ENCODE measurements at places on chromosomes 11 and 22.

DNA sequence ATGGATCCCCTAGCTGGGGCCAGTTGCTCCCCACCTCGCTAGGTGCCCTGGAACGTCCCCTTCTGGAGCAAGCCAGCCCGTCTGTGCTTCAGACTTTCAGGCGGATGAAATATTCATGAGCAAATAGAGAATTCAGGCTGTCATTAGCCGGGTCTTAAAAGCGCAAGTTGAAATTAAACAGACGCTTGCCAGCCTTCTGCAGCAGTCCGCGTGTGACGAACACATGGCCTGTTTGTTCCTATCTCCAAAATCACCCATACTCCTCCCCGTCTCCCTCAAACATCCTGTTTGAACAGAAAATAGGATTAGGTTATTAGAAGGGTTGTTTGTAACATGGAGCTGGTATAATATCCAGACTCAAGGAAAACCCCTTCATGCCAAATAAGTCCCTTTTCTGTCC, 38.7 kb downstream of the MYO18B start:
- no peak for DNase-seq

GRCh38 chr11:123382555-123383074, 47.5 kb upstream of the GRAMD1B start:
- DNase-seq = no peak

- DNase-seq = no peak
These were observed 166.7 kb downstream of the ST3GAL4 start for GRCh38 chr11:126522152-126522551.

DNA sequence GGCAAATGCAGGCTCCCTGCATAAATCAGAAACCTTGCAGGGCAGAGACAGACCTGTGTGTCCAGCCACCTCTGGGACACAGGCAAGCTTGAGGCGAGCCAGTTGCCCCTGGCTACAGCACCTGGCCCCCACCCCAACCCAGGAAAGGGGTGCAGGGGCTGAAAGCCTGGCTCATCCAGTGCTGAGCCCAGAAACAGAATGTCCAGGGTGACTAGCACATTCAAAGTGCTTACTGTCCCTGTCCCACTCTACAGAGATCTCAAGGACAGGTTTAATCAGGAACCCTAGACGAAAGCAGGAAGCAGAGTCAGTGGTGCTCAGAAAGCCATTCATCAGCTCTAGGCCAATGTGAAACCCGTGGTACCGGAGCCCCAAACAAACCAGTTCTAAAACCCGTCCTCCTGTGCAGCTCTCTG, 31.9 kb downstream of the PLEKHA7 start:
- DNase-seq = no peak

GRCh38 chr11:68932358-68932757, 28.7 kb downstream of the IGHMBP2 start:
- DNase-seq = no peak

DNA sequence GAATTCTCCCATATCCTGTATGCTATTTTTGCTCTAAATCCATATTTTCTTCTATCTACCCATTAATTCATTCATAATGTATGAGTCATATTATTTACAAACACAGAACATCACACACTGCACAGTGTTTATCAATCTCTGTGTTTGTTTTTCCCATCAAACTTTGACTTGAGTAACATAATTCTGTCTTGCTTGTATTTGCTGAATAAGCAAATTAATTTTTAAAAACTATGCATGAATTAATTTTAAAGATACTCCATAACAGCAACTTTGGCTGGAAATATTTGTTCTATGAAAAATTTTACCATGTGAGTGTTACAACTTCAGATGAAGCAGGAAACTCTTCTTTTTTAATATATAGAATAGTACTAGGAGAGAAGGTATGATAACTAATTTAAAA, 275.6 kb downstream of the GRM5 start:
- no peak for DNase-seq

DNA sequence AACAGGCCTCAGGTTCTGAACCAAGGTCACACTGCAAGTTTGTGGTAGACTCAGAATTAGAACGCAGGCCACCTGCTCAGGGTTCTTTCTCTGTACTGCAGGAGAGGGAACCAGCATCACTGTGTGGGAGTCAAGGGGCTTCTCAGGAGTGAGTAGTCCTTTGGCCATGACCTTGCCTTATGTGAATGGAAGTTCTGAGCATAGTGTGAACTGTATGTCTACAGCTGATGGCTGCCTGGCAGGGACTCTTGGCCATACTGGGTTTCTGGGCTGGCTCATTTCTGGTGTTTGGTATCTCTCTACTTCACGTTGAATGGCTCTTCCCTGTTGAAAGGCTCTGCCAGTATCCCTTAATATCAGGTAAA, 40.1 kb upstream of the TUB start:
- no peak for DNase-seq

GRCh38 chr22:48334971-48335370, 1492.7 kb downstream of the BRD1 start:
- DNase-seq = no peak

- DNase-seq = no peak
These were observed 816.3 kb downstream of the NTM start for GRCh38 chr11:132186699-132187098.

DNA sequence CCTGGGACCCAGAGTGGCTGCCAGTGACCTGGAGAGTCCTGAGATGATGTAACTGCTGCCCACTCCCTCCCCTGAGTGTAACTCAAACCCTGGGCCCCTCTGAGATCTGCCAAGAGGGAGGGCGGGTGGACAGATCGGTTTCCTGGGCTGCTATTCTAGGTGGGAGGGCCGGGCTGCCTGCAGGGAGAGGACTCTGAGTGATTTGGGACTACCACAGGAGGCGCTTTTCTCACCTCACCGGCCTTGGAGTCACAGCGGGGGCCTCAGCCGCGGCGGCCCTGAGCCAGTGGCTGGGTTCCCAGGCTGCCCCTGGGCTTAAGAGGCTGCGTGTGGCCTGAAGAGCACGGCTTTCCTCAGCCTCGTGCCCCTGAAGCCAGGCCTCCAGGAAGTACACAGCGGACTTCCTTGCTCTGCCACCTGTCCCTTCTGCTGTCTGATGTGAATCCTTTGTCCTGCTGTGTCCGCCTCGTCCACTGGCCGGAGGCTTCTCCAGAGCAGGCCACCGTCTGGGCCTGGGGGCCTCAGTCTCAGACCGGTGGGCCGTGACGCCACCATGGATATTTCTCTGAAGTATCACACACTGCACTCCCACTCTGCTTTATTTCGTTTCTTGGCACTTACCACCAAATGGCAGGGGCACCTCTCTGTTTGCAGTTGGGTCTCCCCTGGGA, 11.5 kb downstream of the RELT start:
- DNase-seq = no peak

GRCh38 chr22:30305519-30305905, 16.2 kb upstream of the CASTOR1 start:
- no peak for DNase-seq

- DNase-seq = no peak
These were observed 54.6 kb downstream of the PLEKHA7 start for GRCh38 chr11:16959602-16960001.

DNA sequence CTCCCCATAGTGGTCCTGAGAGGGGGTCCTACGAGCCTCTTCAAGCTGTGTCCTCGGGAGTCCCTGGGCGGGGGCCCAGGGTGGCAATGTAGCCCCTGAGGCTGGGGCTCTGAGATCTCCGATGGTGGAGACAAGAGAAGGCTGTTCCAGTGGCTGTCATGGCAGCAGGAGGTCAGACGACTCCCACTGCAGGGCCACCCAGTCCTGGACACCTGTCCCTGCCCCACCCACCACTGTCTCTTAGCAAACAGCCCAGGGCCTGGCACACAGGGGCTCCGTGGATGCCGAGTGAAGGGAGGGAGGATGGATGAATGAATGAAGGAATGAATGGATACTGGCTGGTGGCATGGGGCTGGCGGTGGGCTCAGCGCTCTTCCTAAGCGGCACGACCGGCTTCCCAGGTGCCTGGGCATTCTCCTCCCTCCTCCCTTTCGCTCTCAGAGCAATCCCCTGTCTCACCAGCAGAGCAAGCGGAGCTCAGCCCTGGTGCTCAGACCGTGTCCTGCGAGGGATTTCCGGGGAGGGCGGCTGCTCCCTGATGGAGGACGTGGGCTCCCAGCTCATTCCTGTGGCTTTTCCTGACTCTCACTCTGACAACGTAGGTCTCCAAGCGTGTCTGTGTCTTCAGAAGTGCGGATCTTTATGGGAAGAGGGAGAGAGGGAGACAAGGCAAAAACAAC, 1272.6 kb downstream of the BRD1 start:
- no peak for DNase-seq

DNA sequence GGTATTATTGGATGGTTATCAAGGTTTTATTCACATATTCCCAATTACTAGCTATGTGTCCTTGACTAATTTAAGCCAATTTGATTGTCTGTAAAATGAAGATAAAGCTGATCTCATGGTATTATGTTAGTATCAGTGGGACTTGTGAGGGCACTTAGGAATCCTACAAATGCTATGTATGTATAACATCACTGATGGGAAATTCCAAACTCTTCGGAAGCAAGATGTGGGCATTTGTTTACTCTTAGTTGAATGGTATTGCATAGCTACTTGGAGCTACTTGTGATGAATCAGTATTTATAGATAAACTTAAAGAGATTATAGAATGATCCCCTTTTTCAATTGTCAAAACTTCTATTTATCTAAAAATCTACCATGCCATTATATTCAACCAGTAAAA, 239.9 kb downstream of the CNTN5 start:
- DNase-seq = no peak

DNA sequence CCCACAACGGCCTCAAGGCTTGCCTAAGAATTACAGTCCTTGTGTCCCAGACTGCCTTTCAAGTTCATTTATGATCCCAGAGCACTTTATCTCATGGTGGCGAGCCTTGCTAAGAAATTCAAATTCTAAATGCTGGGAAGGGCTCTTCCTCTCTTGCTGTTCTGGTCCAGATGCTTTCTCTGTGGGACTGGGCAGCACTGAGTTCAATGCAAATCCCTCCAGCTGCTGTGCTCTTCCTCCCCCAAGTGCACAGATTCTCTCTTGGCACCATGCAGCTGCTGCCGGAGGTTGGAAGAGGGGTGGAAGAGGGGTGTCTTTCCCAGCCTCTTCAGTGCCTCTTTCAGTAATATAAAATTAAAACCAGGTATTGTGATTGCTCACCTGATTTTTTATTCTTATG, 828.0 kb downstream of the DLG2 start:
- no peak for DNase-seq

DNA sequence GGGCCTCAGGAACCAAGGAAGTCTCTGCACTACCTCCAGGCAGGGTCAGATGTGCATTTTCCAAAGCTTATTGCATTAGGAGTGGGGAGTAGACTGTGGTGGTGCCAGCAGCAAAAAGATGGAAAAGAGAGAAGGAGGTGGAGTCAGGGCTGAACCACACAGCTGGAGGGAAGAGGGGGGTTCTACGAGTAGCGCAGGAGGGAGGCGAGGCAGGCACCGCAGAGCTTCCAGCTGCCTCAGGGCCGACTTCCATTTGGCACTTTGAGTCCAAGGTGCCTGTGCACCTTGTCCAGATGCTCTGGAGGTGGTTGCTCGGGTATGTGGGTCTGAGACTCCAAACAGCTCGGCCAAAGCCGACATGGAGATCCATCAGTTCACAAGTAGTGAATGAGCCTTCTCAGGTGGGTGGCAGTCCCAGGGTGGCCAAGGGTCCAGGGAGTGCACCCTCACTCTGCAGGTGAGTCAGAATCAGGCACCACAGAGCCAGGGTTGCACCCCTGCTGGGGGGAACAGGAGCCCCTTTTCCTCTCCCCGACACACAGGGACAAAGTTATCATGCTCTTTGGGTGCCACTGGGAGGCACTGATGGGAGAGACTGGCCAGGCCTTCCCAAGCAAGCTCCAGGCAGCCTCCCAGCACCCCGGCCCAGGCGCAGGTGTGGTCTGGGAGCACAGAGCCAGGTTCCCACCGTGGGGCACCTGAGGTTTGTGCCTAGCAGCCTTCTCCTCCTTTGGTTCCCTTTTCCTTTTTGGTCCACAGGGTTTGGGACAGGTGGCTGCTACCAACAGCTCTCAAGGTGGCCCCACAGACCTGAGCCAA, 30.2 kb downstream of the GGT5 start:
- DNase-seq = no peak
